ENCODE measurements at places on chromosomes 2 and 18.

DNA sequence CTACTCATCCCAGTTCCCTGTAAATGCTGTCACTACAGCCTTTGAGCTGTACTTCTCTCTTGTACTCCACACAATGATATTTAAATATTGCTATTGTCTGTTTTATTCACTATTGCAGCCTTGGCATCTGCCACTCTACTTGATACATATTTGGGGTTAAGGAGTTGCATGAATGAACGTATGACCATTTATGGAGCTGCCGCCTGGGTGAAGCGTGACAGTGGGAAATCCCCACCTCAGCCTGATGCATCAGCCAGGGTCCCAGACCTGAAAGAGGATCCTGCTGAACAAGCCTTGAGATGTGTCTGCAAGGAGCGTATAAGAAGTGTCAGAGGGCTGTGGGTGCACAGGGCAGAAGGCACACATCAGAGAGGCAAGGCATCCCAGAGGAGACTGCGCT, 39.1 kb downstream of the MRPL35 start:
- DNase-seq, result no peak

GRCh38 chr2:112482309-112483041, 519 bp downstream of the TTL start:
- DNase-seq, result no peak

DNA sequence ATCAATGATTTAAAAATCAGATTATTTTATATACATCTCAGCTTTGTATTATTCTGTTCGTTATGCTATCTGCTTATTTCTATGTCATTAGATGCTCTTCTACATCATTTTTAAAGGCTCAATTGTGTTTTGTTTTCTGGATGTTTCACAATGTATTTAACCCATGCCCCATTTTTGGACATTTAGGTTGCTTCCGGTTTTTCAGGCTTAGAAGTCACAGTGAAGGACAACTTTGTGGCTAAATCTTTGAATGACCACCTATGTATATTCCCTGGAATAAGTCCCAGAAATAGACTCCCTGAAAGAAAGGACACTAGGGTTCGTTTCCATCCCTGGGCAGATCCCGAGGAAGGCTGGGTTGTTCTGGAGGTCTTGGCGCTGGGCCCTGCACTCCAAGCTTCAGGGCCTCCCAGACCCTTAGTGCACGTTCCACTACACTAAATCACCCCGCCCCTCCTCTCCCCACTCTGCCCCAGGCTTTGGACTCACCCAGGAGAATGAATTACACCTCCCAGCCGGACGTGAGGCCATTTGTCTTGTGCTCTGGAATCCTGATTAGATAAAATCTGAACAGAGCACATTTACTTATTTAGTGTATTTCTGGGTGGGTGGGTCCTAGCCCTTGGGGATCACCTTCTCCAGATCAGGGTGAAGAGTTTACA, 188.2 kb downstream of the ZFP36L2 start:
- DNase-seq, result no peak

DNA sequence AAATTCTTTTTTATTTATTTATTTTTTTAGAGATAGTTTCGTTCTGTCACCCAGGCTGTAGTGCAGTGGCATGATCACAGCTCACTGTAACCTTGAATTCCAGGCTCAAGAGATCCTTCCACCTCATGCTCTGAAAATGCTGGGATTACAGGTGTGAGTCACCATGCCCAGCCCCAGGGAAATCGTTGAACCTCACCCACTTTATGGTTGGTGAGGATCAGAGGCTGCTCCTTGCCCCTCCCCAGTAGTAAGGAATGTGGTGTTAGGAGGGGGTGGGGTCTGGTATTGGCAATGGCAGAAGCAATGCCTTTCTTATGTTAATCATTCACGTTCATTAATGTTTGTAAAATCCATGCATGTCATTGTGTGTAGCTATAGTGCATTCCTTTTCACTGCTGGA, 161.9 kb downstream of the SUCLG1 start:
- DNase-seq, result no peak

GRCh38 chr2:12619975-12620374, 96.8 kb upstream of the TRIB2 start:
- peak; percentile 85 for DNase-seq

- DNase-seq, result no peak
Measured at GRCh38 chr18:44392933-44393332, 287.8 kb upstream of the SETBP1 start.

- DNase-seq, result no peak
Measured at GRCh38 chr2:105865222-105865913, 120.7 kb downstream of the NCK2 start.

DNA sequence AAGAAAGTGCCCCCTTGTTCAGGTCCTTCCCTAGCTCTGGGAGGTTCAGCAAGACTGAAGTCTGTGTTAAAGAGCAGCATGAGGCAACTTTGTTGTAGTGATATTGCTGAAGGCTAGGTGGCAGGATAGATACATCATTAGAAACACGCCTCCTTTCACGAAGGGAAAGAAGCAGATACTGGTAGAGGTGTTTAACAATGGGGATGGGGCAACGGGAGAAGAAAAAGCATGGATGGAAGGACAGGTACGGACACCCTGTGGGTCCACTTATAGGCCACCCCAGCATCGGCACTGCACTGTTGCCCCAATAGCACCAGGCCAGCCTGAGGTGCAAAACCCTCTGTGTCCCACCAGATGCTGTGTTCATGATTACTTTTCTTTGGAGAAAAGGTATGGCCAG, 3.5 kb upstream of the IGFBP5 start:
- DNase-seq, result no peak

DNA sequence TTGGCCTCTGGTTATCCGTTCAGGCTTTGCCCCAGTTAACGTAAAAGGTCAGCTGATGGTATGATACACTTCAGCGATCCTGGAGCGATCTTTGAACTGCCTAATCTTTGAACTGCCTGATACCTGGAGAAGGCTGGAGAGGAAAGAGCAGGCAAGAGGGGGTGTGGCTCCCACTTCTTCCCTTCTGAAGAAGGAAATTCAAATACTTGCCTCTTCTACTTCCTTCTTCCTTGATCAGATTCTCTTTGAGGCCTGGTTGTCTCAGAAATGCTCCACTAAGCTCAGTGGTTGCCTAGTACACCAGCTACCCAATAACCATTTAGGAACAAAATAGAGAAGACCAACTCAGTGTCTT, 619 bp downstream of the GALM start:
- no peak for DNase-seq

Measured in breast epithelium (tissue), 4 donors.